ENCODE measurements at places on chromosomes 2 and 18.

- no peak for DNase-seq
Measured at GRCh38 chr2:41768310-41768709, 279.5 kb upstream of the PKDCC start.

DNA sequence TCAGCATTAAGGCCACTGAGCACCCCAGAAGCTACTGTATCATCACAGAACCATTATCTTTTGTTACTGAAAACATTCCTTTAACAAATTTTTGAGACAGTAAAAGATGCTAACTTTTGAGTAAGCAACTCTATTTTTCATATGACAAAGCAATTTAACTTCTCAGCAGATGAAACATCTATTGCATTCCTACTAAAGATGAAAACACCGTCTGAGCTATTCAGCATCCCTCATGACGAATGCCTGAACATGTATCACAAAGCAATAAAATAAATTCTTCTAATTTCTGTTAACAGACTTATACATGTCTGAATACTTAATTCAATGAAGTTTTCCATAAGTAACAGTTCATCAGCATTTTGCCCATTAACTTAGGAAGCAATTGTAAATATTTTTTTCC is 23.9 kb downstream of the CHN1 start:
- no peak for DNase-seq

- DNase-seq: peak; percentile 30
Measured at GRCh38 chr2:9167718-9168657, 38.6 kb upstream of the ASAP2 start.

DNA sequence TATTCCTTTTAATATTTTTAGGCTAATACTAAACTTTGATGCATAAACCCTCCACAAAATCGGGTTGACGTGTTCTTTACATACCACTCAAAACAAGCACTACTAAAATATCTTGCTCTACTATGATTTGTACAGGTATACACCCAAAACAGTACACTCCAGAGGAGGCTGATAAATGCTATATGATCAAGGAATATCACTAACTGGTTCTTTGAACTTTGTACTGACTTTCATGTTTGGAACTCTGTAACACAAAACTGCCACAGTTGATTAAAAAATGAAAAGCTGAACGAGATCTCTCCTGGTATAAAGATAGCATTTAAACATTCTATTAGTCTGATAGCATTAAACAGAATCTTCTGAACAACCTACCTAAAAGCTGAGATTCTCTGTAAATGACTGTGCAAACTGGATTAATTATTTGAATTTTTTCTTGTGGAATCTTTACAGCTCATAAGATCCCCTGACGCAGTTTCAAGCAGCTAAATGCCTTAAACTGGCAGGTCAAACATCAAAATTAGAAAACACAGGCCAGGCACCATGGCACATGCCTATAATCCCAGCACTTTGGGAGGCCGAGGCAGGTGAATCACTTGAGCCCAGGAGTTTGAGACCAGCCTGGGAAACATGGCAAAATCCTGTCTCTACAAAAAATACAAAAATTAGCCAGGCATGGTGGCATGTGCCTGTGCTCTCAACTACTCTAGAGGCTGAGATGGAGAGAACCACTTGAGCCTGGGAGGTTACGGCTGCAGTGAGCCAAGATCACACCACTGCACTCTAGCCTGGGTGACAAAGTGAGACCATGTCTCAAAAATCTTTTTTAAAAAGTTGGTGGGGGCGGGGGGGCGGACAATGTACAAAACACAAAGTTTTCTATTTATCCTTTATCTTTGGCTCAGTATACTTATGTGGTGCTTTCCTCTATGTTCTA is 150.6 kb downstream of the EXOC6B start:
- DNase-seq: no peak

GRCh38 chr2:7007846-7008741 is 90.9 kb downstream of the RNF144A start:
- peak; percentile 94 for DNase-seq

- DNase-seq: no peak
Measured at GRCh38 chr2:120773186-120773800, 37.6 kb downstream of the GLI2 start.

GRCh38 chr18:23307567-23308295 is 145.4 kb upstream of the RIOK3 start:
- DNase-seq: no peak

GRCh38 chr2:201471732-201472393 is 20.3 kb downstream of the STRADB start:
- DNase-seq: no peak

DNA sequence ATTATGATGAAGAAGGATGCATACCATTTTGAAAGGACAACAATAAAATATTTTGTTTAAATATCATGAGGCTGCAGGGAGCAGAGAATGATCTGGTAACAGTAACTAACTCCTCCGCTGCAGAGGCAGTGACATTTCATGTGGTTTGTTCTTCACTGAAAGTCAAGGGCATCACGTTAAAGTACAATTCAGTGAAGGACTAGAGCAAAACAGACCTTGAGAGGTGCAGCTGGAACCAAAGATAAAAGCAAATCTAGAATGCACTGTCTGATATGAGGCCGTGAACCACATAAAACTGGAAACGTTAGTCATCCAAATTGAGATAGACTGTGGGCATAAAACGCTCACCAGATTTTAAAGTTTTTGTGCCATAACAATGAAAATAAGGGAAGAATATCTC is 522.9 kb upstream of the TNP1 start:
- DNase-seq: no peak
